Cardiac septum (tissue), 1 donor: ENCODE measurements at places on chromosomes 1 and 21. TPM values are rescaled to one million over a fixed set of nuclear protein-coding genes. Genes with fewer than 3 reads are reported as not detected.

GPR37L1 gene
- not detected for total RNA-seq

RNU1-4 gene
- 6,195 TPM for total RNA-seq

ST6GALNAC3 gene
- 4.1 TPM for total RNA-seq

TSHB gene
- not detected for total RNA-seq

GRCh38 chr1:184146202-184146601, 94.7 kb downstream of the TSEN15 start:
- no peak for DNase-seq

GRCh38 chr1:148158341-148159003, 6.4 kb upstream of the NBPF11 start:
- no peak for DNase-seq

- DNase-seq: no peak
Measured at GRCh38 chr1:247211339-247211738, 39.5 kb upstream of the ZNF124 start.

- no peak for DNase-seq
Measured at GRCh38 chr21:22063140-22063539, 1064.9 kb downstream of the NCAM2 start.

DNA sequence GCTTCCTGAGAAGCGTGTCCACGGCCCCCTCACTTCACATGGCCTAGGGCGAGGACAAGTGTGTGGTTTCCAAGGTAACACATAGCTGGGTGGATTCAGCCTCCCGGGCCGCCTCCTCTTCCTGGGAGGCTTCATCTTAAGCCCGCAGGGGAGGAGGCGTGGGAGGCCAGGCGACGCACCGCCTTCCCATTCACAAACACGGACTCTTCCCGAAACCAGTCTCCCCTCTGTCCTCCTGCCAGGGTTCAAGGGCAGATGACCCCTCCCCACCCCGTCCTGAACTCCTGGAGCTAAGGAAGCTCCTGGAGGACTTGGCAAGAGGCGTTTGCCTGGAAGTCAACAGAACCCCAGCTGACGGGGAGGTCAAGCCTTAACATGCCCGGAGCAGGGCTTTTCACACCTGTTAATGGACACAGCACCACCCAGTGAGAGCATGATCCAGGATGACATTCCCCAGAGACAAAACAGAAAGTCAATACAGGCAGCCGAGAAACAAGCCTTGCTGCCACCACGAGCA, 56.7 kb downstream of the KCNN3 start:
- peak; percentile 77 for DNase-seq

DNA sequence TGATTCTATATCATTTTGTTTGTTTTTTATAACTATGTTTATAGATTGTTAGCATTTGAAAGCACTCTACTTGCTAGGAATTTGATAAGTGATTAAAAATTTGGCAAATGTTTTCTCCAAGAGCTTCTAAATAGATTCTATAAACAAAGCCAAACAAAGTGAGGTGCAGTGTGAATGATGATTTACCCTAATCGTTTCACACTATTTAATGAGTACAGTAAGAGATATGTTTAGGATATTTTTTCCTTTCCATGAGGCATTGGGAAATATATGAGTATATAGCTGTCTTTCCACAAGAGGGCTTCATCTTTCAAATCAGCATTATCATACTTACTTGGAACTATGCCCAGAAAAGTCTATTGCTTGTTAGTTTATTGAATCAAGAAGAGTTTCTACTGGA, 277.0 kb upstream of the BRINP3 start:
- no peak for DNase-seq

SH2D1B gene
- total RNA-seq: not detected

DNA sequence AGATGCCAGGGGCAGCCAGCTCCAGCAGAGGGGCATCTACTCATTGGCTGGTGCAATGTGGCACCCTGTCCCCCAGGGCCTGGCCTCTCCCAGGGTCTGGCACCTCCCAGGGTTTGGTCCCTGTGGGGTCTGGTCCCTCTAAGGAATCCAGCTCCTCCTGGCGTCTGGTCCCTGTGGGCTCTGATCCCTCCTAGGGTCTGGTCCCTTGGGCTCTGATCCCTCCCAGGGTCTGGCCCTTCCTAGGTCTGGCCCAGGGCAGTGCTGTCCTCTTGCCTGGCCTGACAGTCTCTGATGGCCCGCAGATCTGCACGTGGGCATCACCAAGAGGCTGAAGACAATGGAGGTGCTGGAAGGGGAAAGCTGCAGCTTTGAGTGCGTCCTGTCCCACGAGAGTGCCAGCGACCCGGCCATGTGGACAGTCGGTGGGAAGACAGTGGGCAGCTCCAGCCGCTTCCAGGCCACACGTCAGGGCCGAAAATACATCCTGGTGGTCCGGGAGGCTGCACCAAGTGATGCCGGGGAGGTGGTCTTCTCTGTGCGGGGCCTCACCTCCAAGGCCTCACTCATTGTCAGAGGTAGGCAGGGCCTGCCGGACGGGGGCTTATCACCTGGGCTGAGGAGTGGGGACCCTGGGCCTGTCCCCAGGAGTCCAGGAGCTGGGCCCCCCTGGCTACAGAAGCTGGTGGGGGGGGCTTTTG, 73.9 kb downstream of the OBSCN start:
- DNase-seq: peak; percentile 66

DTL gene
- total RNA-seq: 0.48 TPM

RXRG gene
- total RNA-seq: 5.1 TPM

DNA sequence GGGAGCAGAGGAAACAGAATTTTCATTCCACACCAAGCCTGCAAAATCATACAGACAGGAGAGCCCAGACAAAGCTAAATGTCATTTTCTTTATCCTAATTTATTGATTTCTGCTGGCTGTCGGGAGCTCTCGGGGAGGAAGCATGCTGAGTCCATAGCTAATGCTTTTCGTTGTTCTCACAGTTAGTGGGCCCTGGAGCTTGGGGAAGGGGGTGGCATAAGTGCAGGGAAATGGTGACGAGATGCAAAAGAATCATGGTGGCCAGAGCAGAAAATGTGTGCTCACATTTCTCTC, 202.4 kb downstream of the TOMM20 start:
- DNase-seq: no peak

IFI44L gene
- 8.5 TPM for total RNA-seq

DNA sequence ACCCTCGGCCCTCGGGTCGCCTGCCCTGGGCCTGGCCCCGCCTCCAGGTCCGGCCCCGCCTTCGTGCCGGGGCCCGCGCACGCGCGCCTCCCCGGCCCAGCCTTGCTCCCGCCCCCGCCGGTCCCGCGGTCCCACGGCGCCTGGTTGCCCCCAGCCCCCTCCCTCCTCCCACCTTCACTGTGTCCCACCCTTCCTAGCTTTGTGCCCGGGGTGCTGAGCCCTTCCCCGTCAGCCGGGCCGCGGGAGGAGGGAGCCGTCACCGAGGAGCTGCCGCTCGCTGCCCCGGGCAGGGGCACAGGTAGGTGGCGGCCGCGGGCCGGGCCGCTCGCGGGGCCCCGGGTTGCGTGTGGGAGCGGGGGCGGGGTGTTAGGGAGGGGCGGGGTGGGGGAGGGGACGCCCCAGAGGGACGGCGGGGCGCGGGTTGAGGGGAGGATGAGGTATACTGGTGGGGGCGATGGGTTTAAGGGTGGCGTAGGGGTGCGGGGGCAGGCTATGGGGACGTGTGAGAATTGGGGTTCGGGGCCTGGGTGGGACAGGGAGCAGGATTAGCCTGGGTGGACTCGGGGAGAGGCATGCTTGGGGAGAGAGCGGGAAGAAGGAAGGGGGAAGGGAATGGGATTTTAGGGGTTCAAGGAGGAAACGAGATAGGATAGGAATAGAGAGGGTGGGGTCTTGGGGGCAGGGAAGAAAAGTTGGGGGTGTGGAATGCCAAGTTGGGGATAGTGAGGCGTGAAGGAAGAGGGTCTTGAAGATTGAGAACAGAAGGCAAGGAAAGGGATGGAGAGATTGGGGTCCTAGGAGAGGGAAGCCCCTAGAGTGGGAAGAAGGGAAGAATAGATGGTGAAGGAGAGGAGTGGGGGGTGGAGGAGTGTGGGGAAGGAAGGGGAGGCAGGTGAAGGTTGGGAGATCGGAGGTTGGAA, at the start of gene LRRC42:
LRRC42 (plus strand) TSS at position 99 of the 920 bp plus-strand sequence. CDS start 5,650 bp downstream, outside the sequence.
- DNase-seq: no peak

DNA sequence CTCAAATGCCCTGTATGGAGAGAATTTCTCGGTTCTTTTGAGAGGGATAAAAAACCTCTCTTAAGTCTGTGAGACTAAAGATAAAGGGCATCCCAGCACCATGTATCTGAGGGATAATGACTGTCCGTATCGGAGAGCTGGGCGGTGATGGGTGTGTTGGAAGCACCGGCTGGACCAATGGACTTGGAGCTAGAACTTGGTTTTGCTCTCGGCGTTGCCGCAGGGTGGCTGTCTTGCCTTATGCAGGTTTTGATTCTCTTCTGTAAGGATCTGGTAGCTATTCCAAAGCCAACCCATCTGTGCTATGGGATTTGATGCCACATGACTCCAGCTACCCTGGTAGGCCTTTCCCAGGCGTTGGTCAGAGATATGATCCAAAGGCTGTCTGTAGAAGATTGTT, 348.8 kb downstream of the KIF26B start:
- DNase-seq: no peak

- DNase-seq: no peak
Measured at GRCh38 chr1:91744953-91745639, 140.9 kb downstream of the TGFBR3 start.

ZNF648 gene
- not detected for total RNA-seq

GRCh38 chr1:2529784-2530512, at the start of gene HES5:
Gene HES5, minus strand, starts transcription at chr1:2530263. Its CDS starts 99 bp downstream, at chr1:2530164.
- no peak for DNase-seq

MYOG gene
- 0.16 TPM for total RNA-seq

DNA sequence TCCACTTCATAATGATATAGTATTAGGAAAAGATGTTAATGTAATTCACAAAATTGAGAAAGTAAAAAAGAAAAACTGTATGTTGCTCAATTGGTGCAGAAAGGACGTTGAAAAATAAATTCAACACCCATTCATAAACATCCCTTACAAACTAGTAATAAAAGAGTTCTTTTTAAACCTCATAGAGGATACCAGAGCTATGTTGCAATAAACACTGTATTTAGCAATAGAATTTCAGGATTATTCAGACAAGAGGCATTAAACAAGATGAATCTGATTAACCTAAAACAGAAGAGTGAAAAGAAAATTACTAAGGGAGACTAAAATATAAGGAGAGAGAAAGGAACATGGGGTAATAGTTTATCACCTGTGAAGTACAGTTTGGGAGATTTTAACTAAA, 154.8 kb downstream of the NTPCR start:
- no peak for DNase-seq

AMY1B gene
- total RNA-seq: not detected

DNA sequence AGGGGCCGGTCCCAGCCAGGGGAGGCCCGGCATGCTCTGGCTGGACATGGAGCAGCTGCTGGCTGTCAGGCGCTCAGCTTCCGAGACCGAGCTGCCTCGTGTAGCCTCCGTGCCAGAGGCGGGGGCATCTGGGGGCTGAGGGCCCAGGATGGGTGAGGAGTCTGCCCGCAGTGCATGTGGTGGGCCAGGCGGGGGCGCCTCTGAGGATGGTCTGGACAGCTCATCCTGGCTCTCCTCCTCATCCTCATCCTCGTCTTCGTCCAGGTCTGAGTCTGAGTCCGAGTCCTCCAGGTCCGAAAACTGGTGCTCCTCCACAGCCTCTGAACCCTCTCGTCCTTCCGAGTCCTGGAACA, 28.9 kb upstream of the EDN2 start:
- no peak for DNase-seq

OR6K3 gene
- not detected for total RNA-seq

- no peak for DNase-seq
Measured at GRCh38 chr1:208595745-208596144, 351.6 kb upstream of the PLXNA2 start.

IL10RB gene
- 7.2 TPM for total RNA-seq

DNA sequence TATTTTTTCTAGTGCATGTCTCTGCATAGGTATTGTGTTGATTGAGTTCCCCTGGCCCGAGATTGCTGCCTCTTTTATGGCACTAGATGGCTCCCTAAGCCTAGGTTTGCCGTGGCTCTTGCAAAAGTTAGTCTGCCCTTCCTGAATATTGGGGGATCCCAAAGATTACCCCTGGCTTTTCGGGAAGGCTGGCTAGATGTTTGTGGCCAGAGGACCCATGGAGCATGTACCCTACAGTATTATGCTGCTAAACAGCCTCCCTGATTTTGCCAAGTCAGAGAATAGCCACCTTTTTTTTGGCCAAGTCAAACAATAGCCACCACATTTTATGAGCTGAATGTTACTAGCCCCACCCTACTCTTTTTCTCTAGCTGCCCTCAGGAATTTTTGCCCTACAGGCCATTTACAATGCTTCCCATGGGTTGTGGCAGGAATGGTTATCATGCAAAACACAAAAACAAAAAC, 343.2 kb downstream of the OLFM3 start:
- no peak for DNase-seq

DNA sequence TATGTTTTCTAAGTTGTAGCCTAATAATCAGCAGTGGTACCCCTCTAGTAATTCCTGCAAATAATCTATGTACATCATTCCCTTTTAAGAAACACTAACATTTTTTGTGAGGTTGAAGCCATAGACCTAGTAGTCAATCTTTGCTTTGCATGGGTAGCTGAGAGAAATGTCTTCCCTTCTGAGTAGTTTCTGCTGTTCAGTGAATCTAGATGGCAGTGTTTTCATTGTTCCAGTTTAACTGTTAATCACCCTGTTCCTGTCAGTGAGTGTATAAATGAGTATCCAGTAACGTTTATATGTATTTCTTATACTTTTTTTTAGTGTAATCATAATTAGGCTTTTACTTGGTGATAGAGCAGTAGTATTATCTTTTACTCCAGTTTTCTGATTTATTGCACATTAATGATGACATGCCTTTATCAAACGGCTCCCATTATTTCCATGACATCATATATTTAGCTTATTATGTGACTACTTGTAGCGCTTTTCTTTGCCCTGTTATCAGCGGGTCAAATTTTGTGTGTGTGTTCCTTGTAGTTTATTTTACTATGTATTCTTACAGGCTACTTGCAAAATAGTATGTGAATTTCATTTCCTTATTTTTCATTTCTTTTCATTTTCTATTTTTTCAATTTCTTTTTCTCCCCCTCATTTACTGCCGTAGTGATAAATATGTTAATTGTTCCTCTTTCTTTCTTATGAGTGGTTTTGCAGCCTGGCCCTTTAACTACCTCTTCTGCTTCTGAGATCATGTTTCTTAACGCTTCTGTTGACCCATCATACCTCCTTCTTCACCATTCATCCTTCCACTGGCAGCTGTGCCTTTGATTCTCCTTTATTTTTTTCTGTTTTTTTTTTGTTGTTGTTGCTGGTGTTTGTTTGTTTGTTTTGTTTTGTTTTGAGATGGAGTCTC, 18.8 kb downstream of the CEP350 start:
- DNase-seq: no peak

DNA sequence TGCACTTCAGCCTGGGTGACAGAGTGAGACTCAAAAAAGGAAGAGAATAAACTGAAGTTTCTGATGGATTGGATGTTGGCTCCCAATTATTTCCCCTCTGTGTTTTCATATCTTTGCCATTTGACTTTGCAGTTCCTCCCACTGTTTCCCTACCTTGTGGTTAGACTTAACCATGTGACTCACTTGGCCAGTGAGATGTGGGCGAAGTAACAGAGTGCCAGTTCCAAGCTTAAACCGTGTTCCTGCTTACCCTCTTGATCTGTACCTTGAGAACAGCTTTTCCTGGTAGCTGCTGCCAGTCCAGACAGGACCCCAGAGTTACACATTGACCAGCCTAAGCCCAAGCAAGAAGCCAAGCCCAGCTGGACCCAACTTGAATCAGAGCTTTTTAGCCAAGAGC, 323.4 kb downstream of the LTN1 start:
- DNase-seq: no peak

BEND5 gene
- total RNA-seq: 3.2 TPM

GRCh38 chr1:227747948-227748495, 12.8 kb downstream of the SNAP47 start:
- no peak for DNase-seq

CFAP57 gene
- total RNA-seq: 0.13 TPM
